ENCODE measurements at places on chromosomes 16 and 17. TPM values are rescaled to one million over a fixed set of nuclear protein-coding genes. Genes with fewer than 3 reads are reported as not detected.

DNA sequence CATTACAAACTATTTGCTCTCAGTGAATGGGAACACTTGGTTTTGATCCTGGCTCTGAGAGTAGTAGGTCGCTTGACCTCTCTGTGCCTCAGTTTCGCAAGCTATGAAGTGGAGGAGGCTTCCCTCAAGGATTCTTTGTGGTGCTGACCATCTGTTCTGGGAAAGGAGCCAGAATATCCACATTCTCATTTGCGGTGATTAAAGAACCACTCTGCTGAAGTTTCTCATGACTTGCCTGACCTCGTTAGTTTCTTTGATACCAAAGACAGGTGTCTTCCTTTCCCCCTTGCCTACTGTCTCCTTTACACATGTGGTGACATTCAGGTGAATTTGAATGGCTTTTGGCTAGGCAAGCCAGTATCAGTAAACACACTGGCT is 116.0 kb downstream of the SNX29 start:
- 0 out of 3 replicates have a peak overlapping the region, but pooled peaks have one; percentile 41 for H3K4me3 ChIP-seq
- peaks cover 4% of the 10 kb centered on the region for H3K27me3 ChIP-seq
- peaks cover 2% of the 10 kb centered on the region for H3K36me3 ChIP-seq
- no peak for DNase-seq

DNA sequence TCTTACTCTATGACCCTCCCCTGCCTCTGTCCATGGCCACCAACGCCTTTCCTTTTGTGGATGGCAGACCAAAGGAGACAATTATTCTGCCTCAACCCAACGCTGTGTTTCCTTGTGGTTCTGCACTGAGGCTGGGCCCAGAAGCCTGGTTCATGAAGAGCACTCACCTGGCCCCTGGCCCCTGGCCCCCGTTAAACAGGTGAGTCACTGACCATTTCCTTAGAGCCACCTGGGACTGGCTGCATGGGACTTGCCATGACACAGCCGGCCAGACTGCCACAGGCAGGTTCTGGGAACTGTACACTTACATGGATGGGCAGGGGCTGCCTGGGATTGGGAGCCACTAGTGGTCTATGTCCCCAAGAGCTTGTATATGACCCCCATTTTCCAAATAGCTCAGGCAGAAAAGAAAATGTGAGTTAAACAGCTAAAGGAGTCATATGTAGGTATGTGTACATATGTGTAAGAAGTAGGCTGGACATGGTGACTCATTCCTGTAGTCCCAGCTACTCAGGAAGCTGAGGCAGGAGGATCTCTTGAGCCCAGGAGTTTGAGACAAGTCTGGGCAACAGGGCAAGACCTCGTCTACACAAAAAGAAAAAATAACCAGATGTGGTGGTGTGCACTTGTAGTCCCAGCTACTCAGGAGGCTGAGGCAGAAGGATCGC is 181.9 kb upstream of the CACNG5 start:
- peaks cover 3% of the 10 kb centered on the region for H3K4me1 ChIP-seq
- H3K4me3 ChIP-seq = no peak overlapping the region
- H3K27ac ChIP-seq = no peak overlapping the region
- H3K36me3 ChIP-seq = peaks cover 1% of the 10 kb centered on the region
- H3K27me3 ChIP-seq = no peaks in the 10 kb centered on the region

DNA sequence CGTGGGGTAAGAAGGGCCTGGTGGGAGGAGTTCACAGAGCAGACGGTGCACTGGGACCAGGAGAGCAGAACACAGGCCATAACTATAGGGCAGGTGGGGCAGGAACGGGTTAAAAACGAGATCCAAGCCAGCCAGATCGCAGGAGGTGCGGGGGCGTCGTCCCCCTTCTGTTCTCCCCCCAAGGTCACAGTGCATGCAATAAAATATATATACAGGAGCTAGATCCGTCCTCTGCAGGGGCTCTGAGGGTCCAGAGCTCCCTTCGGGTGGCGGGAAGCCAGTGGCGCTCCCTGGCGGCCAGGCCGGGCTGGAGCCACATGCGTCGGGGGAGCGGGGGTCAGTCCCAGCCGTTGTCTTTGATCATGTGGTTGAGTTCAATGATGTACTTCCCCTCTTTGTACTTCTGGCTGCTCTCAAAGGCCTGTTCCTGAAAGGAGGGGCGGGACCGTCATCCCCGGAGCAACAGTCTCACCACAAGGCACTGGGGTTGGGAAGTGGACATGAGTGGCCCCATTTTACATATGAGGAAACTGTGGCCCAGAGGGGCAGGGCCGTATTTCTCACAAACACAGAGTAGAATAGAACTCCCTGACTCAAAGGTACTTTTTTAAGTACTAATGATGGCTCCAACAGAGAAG is 768 bp upstream of the TBX6 start:
- peaks cover 19% of the 10 kb centered on the region for H3K36me3 ChIP-seq
- peak overlapping the region; percentile 90 for H3K4me3 ChIP-seq
- no peak overlapping the region for H3K27ac ChIP-seq

DNA sequence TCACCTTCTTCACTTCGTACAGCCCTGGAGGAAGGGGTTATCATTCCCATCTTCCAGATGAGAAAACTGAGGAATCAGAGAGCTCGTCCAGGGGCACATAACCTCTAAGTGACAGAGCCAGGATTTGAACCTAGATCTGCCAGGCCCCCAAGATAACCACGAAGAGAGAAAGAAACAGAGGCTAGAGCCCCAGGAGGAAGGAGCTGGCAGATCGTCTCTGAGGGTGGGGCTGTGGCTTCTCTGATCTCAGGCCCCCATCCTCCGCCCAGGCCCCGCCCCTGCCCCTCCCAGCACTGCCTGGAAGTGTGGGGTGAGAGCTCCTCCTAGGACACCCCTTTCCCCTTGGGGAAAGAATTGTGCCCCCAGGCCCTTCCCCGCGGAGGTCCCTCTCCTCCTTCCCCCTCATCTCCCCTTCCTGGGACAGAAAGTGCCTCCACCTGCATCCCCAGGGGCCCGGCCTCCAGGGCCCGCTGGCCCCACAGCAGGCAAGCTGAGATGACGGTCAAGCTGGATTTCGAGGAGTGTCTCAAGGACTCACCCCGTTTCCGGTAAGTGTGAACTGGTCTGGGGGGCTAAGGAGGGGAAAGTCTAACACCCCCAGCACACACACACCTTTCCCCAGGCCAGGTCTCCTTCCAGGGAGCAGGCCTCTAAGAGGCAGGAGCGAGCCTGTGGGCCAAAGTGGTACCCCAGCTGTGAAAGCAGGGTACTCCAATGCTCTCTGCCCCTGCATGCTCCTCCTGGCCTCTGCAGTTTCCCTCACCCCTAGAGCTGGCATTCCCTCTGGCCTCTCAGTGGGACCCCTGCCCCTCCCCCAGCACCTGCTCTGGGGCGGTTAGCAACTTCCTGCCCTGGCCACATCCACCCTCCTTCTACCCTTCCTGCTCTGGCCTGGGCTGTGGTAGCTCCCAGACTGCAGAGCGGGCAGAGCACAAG is at the start of gene ACAP1:
TSS of gene ACAP1 (plus strand) at position 290 of the 936 bp plus-strand sequence. CDS start at position 496, 206 bp downstream.
- DNase-seq = peak; percentile 94
- no peaks in the 10 kb centered on the region for H3K36me3 ChIP-seq
- no peak within 1 kb of the TSS for H3K27ac ChIP-seq
- peak within 1 kb of the TSS; percentile 70 for H3K4me3 ChIP-seq

GRCh38 chr16:62870554-62870953 is 834.3 kb upstream of the CDH8 start:
- H3K4me3 ChIP-seq = no peak overlapping the region
- no peak overlapping the region for H3K27ac ChIP-seq
- no peaks in the 10 kb centered on the region for H3K27me3 ChIP-seq
- H3K4me1 ChIP-seq = no peaks in the 10 kb centered on the region
- H3K36me3 ChIP-seq = no peaks in the 10 kb centered on the region

GRCh38 chr16:74743668-74744299 is 30.8 kb downstream of the FA2H start:
- H3K27me3 ChIP-seq = no peaks in the 10 kb centered on the region
- H3K27ac ChIP-seq = no peak overlapping the region
- H3K4me3 ChIP-seq = no peak overlapping the region
- H3K36me3 ChIP-seq = no peaks in the 10 kb centered on the region

DNA sequence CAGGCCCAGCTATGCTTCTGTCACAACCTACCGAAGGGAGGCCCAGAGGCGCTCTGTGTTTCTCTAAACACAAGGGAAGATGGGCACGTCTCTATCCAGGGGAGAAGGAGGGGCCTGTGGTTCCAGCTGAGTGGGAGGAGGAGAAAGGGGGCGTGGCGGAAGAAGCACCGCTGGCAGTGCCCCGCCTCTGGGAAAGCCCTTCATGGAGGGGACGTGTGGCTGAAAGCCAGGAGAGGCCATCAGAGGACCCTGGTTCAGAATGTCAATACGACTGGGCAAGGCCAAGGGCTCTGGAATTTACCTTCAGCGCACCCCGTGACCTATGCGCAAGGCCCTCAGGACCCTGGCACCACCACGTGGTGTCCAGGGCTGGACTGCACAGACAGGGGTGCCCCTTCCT is 12.3 kb upstream of the SLC38A8 start:
- H3K27me3 ChIP-seq = no peaks in the 10 kb centered on the region
- H3K4me3 ChIP-seq = no peak overlapping the region

MGAT5B gene
- total RNA-seq = 4.6 TPM

NECAB2 gene
- total RNA-seq = 11.7 TPM

ANKRD40CL gene
- total RNA-seq = not detected
